ENCODE measurements at places on chromosomes 11 and 22. TPM values are rescaled to one million over a fixed set of nuclear protein-coding genes. Genes with fewer than 3 reads are reported as not detected.

Gene TBC1D22A
- 37.4 TPM for total RNA-seq

Gene OR52I1
- not detected for total RNA-seq

Gene MYH9
- total RNA-seq: 642 TPM

Gene VWA5A
- 3.0 TPM for total RNA-seq

Gene OVOL1
- total RNA-seq: not detected

Gene OR52A1
- not detected for total RNA-seq

Gene OR52H1
- not detected for total RNA-seq

Gene GPHA2
- not detected for total RNA-seq

Gene PIWIL4
- total RNA-seq: 0.36 TPM

Gene PATE4
- total RNA-seq: not detected

Gene CASP4
- 56.0 TPM for total RNA-seq

Gene PRR14L
- total RNA-seq: 45.6 TPM

Gene SCUBE2
- not detected for total RNA-seq

Gene CYP2D6
- total RNA-seq: 1.4 TPM

Gene KCTD14
- total RNA-seq: 0.27 TPM

Gene TRIM29
- total RNA-seq: not detected

Gene MS4A4E
- not detected for total RNA-seq

Gene LDHA
- 2,412 TPM for total RNA-seq

Gene AGBL2
- total RNA-seq: 3.4 TPM

Gene OSBP2
- total RNA-seq: 0.63 TPM

Gene OR2D2
- total RNA-seq: not detected

Gene MAFF
- 11.8 TPM for total RNA-seq

Gene P2RX6
- 0.38 TPM for total RNA-seq

Gene VPS11
- total RNA-seq: 20.6 TPM

Gene SMC1B
- total RNA-seq: 0.55 TPM

Gene KBTBD3
- total RNA-seq: 4.7 TPM

Gene MAPK12
- total RNA-seq: 13.8 TPM

Gene DUSP8
- 1.7 TPM for total RNA-seq
